Stimulated activated CD4-positive, alpha-beta T cell treated with anti-CD3 and anti-CD28 coated beads, TNF-alpha, amount 100 ng/mL, for 1 hour (primary cell): ENCODE measurements at places on chromosomes 13 and 19.

- no peak for DNase-seq
Observed at GRCh38 chr19:20968092-20968491, 45.0 kb downstream of the ZNF85 start.

DNA sequence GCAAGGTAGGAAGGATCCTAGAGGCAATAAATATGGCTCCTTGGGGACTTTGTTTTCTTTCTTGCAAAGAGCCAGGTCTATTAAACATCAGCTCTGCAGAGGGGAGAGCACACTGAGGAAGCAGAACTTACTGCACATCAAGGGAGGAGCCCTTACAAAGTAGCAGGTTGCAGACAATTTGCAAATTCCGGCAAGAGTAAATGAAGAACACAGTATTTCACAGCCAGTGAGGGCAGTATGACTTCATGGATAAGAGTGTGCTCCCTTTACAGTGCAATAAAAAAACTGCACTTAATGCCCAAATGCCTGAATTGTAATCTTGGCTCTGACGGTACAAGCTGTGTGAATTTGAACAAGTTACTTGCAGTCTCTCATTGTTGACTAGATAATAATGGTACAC lies 75.5 kb downstream of the STARD13 start:
- DNase-seq: no peak

DNA sequence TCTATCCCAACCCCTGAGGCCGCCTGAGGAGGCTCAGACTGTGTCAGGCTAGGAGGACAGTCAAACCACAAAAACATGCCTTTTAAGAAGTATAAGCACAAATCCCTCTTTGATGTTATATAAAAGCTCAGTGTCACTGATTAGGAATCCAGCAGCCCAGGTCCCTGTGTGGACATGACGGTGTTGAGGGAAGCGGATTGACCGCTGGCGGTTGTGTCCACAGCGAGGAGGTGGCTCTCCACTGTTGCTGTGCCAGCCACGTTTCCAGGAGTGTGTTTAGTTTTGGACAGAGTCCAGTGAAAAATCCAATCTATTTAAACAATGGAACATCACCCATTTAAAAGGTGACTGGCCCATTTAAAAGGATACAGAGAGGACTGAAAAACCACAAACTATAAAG lies 7.5 kb upstream of the GJA3 start:
- DNase-seq: no peak

GRCh38 chr19:52170304-52170703 lies 1.1 kb downstream of the ZNF836 start:
- no peak for DNase-seq

DNA sequence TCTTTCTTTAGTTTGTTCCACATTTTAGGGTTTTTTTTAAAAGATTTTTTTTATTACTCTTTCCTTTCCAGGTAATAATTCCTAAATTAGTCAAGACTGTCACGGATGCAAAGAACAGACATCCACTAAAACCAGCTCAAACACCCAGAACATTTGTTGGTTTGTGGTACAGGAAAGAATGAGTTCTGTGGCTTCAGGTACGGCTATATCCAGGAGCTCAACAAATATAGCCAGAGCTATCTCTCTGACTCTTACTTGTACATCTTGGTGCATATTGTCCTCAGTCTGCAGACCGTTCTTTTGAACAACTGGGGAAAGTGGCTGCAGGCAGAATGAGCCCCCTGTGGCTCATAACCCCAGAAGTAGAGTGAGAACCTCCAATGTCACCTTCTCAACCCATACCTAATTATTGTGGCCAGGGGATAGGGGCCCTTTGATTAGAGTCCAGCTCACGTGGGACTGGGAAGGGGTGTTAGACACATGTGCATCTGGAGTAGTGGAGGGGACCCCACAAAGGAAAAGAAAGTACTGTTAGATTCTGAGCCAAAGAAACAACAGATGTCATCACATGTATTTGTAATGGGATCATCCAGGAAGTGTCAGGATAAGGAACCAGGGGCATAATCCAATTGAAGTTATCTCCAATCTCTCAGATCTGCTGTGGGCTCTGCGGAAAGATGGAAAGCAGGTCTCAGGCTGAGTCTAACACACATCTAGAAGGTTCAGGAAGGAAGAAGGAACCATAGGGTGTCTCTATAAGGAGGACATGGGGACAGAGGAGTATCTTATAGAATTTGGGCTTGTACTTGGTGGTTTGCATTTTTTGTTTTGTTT lies 1.9 kb upstream of the ZNF358 start:
- DNase-seq: no peak

DNA sequence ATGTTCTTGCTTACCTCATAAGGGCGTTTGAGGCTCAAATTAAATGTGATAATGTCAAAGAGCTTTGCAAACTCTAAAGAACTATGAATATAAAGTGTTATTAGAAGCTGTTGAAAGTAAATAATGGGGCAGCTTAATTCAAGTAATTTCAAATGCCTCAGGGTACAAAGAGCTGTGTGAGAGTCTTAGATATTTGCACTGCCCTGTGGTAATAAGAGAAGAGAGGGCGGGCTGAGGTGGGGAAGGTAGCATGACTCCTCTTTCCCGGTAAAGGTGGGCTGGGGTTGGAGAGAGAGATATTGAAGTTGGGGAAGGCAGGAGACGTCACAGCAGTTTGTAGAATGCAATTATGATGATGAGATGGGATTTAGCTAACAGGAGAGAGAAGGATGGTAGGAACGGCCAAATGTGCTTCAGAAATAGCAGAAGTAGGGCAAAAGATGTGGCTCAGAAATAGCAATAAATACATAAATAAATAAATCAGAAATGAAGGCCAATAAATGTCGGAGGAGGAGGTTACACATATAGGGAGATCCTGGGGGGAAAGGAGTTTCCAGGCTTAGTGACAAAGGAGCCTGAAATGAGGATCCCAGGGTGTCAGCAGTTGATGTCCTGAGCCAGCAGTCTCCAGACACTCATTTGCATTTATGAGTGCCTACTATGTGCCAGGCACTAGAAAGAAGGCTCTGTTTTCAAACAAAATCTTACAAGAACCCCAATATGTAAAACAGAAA lies 35.7 kb upstream of the RCBTB2 start:
- DNase-seq: no peak

DNA sequence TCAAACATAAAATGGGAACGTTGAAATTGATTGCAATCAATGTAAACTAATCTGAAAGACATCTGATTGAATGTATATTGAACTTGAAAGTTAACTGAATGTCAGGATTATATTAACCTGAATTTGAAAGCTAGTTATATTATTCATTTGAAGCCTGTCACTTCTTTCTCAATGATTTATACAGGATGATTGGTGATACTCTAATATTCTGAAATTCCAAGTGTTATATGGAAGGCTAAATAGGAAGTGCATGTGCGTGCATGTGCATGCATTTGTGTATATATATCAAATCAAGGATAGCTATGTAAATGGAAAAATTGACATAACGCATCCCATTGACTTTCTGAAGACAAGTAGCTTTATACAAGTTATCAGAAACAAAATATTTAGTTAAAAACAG lies 143.3 kb downstream of the LMO7 start:
- no peak for DNase-seq

GRCh38 chr13:113859311-113860050 lies 4.4 kb downstream of the GAS6 start:
- DNase-seq: no peak

DNA sequence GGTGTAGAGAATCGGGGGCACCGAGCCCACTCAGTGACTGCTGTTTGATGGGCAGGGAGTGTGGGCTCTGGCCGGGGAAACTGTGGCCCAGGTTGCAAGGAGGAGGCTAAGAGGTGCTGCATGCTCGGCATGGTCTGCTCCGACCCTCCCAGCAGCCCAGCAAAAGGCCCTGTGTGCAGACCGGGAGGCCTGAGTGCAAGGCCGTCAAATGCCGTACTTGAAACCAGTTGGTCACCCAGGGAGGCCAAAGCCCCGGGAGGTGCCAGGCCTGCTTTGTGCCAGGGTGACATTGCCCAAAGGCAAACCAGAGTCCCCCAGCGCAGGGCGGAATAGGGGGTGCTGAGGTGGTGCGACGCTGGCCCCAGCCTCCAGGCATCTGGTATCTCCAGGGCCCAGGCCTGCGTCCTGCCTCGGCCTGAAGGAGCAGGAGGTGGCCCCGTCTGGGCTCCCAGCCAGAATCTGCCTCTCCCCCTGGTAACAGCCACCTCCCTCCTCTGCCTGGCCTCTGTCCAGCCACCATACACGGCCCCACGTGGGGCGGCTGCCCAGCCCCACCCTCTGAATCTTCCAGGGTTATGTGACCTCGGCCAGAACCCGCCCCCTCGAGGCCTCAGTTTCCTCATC lies 4.0 kb downstream of the PIK3R2 start:
- DNase-seq: no peak

- DNase-seq: no peak
Observed at GRCh38 chr13:38980750-38981078, 9.9 kb downstream of the STOML3 start.

GRCh38 chr19:8338835-8339234 lies 4.2 kb downstream of the KANK3 start:
- no peak for DNase-seq

DNA sequence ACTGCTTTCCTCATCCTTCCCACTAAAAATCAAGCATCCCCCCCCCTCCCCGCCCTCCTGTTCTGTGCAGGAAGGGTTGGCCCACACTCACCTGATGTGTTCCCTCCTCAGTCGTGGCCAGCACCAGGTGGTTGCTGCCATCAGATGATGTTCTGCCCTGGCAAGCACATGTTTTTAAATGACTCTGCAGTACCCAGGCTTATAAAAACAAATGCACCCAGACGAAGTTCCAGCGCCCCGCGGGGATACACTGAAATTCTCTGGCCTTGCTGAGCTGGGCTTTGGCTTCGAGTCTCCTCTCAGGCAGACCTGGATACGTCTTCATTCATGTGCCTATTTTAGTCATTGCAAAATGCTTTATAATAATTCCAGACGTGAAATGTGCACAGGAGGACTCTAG lies 316.3 kb downstream of the DLEU7 start:
- no peak for DNase-seq

GRCh38 chr13:75393839-75394520 lies 88.0 kb downstream of the TBC1D4 start:
- no peak for DNase-seq

- DNase-seq: no peak
Observed at GRCh38 chr19:56678205-56678604, 6.6 kb upstream of the ZNF835 start.

DNA sequence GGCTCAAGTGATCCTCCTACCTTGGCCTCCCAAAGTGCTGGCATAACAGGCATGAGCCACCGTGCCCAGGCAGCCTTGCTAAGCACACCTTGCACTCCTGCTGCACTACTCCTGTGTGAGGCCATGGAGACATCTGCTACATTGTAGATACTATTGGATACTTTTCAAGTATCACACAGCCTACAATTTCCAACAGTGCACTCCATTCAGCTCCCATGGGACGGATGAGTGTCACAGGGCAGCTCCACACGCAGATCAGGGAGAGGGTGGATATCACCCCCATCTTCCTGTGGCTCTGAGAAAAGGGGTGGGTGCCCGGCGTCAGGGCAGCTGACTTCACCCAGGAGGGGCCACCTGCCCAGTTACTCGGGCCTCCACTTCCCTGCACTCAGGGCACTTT lies 39.1 kb upstream of the CCNE1 start:
- DNase-seq: no peak

DNA sequence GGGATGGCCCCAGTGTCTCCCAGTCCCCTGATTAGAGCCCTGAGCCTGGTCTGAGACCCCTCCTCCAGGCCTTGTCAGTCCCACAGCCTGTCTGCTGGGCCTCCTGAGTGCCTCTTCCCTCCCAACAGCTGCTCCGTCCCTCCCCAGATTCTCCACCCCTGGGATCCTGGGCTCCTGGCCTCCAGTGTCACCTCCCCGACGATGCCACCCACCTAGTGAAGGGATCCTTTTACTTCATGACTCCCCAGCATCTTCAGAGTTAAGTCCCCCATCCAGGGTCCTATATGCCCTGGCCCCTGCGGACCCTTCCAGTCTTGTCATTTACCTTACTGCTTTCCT lies 4.4 kb upstream of the PRX start:
- no peak for DNase-seq

- no peak for DNase-seq
Observed at GRCh38 chr19:17035842-17036424, 9.3 kb upstream of the CPAMD8 start.

- no peak for DNase-seq
Observed at GRCh38 chr19:34430738-34431625, 2.8 kb downstream of the UBA2 start.

- no peak for DNase-seq
Observed at GRCh38 chr19:35755550-35756376, 1.1 kb downstream of the HSPB6 start.

GRCh38 chr13:93425411-93425810 lies 198.8 kb downstream of the GPC6 start:
- DNase-seq: no peak

DNA sequence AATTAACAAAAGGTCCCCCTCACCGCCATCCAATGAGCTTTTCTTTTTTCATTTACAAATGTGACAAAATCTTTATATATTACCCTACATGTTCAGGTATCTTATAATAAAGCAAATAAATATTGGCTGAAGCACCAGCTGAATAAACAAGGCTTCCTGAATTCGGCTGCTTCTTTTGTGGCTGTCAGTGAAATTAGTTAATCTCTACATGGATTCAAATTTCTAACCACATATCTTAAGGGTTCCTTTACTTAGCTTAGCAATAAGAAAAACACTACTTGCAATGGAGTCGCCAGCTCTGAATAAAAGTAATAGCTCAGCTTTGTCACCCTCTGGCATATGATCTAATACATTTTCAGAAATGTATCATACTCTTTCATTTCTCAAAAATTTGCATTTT lies 104.3 kb downstream of the CCNA1 start:
- no peak for DNase-seq

DNA sequence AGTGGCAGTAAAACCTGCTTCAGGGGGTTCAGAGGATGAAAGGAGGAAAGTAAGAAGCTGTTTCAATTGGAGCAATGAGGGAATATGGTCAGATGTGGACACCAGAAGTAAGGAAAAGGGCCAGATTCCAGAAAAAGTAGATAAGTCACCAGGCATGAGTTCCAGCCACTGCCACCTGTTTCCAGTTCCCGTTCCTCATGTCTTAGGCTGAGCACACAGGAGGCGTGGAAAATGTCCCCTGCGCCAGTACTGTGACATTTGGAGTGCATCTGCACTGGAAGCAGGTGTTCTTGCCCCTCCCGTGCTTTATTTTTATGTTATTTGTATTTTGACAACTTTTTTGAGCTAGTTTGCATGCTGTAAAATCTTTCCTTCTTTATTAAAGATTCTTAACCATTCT lies 25.3 kb downstream of the LMO7 start:
- DNase-seq: no peak

DNA sequence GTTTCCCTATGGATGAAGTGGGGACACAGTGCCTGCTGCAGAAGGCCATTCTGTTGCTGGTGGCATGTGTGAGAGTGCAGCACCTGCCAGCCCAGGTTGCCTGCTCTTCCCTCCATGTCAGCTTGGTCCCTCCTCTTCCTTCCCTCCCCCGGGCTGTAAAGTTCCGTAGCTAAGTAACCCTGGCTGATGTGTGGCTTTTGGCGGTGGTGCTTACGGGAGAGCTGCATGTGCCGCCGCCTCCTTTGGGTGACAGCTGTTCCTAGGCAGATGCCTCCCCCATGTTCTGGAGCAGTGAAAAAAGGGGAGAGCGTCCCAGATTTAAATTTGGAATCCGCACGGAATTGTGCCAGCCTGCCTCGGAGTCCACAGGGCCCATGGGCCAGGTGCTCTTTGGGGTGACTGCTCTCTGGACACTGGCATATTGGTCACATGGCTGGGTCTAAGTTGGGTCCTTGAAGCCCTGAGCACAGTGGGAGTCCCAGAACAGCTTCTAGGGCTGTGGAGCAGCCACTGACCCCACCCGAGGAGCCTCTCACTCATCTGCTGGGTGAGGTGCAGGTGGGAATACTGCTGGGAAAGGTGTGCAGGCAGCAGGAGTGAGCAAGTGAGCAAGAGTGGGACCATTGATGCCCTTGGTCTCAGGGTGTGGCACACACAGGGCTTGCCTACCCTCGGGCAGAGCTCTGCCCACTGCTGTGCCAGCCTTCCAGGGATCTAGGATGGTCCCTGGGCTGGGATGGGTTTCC lies 33.1 kb upstream of the ZNF536 start:
- DNase-seq: no peak
